ENCODE measurements at places on chromosomes 5 and 9.

DNA sequence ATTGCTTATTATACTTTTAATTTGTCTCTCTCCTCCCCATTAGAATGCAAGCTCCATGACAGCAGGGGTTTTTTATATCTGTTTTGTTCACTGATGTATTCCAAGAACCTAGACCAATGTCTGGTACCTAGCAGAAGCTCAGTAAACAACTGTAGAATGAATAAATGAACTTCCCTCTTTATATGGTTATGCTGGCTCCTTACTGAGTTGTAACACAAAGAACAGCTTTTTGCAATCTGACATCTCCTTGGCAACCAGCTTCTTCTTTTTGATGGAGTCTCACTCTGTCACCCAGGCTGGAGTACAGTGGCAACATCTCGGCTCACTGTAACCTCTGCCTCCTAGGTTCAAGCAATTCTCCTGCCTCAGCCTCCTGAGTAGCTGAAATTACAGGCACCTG is 13.6 kb downstream of the TRMO start:
- DNase-seq = no peak

- peak; percentile 47 for DNase-seq
Observed at GRCh38 chr9:119289740-119290433, 79.3 kb downstream of the BRINP1 start.

GRCh38 chr9:33468215-33468730 is 5.5 kb downstream of the NOL6 start:
- no peak for DNase-seq

GRCh38 chr5:157926977-157927376 is 68.0 kb upstream of the CLINT1 start:
- peak; percentile 5 for DNase-seq

DNA sequence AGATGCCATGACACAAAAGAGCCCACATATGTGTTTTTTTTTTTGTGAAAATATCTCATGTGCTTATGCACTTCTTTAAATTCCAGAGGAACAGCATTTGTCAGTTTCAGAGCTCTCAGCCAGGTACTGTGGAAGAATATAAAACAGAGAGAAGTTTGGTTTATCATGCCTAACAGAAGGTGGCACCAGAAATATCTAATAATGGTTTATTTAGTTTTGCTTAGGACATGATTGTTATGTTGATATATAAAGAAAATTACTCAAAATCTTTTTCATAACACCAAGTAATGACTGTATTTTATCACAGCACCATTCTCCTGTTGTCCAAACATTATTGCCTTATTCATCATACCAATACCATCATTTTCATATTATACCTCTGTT is 455.6 kb upstream of the ACTBL2 start:
- DNase-seq = no peak

DNA sequence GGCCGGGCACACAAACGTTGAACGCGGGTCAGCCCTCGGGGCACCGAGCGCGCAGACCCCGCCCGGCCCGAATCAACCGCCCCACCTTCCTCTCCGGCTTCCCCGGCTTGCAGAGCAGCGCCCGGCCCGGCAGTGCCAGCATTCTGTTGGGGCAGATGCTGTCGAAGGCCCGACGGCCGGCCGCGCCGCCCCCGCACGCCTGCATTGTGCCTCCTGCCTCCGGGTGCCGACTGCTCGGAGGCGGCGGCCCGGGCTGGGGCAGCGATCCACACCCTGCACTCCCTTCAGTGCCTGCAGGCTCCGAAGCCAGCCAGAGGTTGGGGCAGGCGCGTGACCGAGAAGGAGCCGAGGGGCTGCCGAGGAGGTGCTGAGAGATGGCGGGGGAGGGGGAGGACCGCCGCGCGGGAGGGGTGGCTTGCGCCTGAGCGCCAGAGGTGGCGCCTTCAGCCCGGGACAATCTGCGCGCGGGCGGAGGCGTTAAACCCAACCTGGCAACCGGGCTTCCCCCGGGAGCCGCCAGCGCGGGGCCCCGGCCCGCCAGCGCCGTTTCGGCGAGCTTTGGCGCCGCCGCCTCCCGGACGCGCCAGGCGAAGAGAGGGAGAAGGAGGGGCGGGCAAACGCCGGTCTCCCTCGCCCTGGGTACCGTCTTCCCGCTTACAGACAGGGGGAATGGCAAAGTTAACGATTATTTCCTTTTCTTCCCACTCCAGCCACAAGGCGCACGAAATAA is at the start of gene MCIDAS:
MCIDAS (minus strand) TSS at position 382 of the 730 bp plus-strand sequence; CDS start at position 205, 177 bp downstream.
- DNase-seq = peak; percentile 23

- peak; percentile 92 for DNase-seq
Observed at GRCh38 chr5:73312146-73312871, 136.3 kb downstream of the FOXD1 start.

DNA sequence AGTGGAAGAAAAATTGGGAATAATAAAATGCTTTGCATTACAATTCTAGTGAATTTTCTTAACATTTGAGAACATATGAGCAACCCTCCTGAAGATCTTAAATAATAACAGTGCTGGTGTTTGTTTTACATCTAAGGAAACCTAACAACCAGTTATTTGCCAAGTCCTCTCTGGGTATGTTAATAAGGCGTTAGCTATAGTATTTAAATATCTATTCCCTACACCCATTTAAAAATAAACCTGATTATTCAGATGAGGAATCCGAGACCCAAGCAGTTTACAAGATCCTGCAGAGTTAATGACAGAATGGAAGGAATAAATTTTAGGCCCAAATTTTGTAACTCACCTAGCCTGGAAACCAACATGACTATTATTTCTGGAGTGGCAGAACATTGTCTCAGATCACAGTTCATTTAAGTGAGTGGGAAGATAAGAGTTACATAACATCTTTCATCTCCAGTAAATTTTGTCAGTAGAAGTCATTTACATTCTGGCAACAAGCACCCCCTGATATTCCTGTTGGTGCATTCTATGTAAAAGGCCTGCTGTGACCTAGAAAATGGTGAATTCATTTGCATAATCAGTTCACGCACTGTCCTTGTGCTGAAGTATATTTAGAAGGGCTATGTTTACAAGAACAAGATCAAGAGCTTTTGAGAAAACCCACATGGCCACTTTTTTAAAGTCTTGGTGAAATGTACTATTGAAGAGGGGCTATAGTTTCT is 148.2 kb downstream of the COX7C start:
- DNase-seq = no peak

GRCh38 chr9:99345451-99345850 is 123.4 kb downstream of the SEC61B start:
- no peak for DNase-seq

DNA sequence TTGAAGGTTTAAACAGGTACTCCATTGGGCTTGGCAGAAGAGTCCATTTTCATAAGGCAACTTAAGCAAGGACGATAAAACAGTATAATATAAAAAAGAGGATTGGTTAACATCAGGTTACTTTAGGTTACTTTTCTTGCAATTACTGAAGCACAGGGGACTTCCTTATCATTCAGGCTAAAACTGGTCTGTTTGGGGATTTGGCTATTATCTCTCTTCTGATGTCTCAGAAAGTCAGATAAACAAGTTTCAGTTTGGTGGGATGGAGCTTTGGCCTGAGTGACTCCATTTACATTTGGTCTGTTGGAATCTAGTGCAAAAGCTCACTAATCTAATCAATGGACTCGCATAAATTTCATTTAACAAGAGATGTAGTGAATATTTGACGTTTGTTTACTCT is 8.0 kb downstream of the GAPT start:
- no peak for DNase-seq

- peak; percentile 24 for DNase-seq
Observed at GRCh38 chr5:118789366-118789765, 199.0 kb downstream of the DTWD2 start.

DNA sequence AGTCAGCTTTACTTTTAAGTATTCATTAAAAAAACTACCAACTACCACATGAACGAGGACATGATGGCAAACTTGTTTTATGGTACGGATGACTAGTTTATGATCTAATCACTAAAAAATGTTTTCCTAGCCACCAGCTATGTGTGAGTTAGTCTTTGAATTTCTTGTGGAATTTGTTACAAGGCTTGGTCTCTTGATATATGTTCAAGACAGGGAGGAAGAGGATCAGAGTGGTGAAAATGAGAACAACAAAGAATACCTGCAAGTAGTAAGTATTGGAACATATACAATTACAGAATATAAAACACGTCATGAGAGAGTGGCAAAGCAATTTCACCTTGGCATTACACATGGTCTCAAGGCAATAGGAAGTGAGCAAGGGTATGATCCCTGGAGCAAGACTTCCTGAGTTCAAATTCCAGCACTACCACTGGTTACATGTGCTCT is 548.6 kb upstream of the TLE4 start:
- peak; percentile 97 for DNase-seq

GRCh38 chr9:87865626-87866025 is 17.1 kb upstream of the SPATA31E1 start:
- DNase-seq = no peak

DNA sequence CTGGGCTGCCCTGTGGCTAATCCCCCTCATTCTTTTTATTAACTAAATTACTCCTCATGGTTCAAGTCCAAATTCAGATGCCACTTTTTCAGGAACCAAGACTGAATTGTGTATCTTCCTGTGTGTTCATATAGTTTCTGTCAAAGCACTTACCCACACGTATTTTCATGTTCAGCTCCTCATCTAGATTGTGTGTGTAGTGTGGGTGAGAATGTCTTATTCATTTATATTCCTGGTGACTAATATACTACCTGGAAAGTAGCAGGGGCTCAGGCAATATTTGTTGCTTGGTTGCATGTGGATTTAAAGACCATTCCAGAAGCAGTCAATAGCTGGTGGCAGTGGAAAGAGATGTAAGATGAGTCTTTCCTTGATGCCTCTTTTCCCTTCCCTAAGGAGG is 48.5 kb upstream of the SRP19 start:
- no peak for DNase-seq

DNA sequence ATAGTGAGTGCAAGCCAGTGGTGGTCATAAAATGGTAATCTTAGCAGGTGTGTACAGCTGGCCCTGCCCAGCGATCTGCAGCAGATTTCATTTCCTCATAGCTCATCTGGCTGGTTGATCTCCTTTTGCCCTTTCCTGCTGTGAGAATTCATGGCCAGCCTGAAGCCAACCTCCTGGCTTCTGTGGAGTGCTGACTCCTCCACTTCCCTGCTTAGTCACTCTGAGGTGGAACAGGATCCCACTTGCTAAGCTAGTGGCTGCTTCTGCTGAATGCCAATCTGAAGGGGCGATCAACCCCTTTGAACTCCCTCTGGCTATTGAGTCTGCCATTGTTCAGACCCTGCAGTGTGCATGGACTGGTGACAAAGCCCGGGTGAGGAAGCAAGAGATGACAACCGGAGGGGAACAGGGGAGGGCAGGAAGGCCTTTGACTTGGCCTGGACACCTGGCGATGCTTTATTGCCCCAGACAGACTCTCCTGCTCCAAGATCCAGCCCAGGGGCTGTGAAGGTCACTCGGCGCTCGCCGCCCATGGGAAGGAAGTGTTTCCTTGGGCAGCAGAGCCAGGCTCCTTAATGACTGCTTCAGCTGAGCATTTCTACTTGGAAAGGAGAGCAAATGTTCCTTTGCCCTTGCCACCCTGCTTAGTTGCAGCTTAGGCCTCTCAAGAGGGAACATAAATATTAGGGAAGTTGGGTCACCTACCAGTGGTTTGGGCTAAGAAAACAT is 341.1 kb downstream of the ZSWIM6 start:
- peak; percentile 18 for DNase-seq

DNA sequence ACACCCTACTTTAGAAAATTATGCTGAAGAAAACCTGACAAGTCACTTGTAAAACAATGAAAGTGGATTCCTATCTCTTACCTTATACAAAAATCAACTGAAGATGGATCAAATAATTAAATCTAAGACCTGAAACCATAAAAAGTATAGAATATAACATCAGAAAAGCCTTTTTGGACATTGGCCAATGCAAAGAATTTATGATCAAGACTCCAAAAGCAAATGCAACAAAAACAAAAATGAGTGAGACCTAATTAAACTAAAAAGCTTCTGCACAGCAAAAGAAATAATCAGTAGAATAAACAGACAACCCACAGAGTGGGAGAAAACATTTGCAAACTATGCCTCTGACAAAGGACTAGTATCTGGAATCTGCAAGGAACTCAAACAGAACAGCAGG is 303.0 kb upstream of the CDH9 start:
- no peak for DNase-seq

DNA sequence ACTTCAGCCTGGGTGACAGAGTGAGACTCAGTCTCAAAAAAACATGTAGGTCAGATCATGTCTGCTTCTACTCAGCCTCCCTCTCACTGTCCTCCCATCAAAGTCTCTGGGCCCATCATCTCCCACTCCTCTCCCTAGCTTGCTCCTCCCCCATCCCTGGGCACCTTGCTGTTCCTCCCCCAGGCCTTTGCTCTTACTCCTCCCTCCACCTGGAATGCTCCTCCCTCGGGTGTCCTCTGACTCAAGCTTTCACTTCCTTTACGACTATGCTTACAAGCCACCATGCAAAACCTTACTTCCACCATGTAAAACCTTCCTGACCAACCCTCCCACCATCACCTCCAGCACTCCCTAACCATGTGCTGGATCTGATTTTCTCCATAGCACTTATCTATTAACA is 51.5 kb downstream of the MTMR12 start:
- DNase-seq = peak; percentile 10

DNA sequence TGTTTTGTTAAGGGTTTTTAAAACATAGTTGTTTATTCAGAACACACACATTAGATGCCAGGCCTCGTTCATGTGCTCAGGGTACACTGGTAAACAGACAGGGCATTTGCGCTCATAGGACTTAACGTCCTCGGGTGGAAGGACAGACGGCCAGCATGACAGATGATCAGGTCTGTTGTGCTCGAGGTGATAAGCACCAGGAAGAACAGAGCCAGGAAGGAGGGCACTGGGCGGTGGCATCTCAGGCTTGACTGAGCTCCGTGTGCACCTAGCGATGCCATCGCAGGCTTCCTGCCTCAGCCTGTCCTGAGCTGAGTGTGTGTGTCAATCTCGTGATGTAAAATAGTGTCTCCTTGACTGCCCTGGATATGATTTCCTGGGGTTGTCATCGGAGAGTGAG is 96.5 kb downstream of the EHMT1 start:
- no peak for DNase-seq

- DNase-seq = no peak
Observed at GRCh38 chr9:36479101-36479500, 79.0 kb upstream of the RNF38 start.

DNA sequence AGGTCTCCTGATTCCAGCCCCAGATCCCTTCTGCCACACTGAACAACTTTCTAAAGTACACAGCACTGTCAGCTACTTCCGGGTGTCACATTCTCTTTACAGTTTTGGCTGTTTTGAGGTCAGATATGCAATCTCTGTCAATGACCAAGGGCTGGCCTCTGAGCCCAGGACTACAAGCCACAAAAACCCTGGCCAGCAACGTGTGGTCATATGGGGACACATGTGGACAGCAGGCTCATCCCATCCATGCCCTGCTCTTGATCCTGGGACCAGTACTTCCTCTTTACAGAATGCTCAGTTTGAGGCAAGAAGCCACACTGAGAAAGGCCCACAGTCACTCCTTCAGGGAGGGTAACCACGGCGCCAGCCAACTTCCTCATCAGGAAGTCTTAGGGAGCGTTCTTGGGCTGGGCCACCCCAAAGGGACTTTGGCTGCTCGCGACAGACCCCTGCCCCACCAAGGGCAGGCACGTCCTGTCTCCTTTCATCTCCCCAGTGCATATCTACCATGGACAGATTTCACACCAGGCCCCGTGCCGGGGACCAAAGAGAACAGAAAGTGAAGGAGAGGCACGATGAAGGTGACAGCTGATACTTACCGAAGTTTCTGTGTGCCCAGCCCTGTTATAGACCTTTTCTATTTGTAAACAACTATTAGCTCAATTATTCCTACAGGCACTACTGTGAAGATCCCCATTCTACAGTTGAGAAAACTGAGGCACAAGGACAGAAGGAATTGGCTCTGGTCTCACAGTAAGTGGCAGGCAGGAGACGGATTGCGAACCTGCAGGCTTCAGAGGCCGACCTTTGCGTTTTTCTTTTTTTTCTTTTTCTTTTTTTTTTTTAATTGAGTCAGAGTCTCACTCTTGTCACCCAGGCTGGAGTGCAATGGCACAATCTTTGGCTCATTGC is 37.3 kb downstream of the STK10 start:
- peak; percentile 68 for DNase-seq

All from EH (cell line).